HCEC 1CT (cell line): ENCODE measurements at places on chromosomes 11 and 22.

DNA sequence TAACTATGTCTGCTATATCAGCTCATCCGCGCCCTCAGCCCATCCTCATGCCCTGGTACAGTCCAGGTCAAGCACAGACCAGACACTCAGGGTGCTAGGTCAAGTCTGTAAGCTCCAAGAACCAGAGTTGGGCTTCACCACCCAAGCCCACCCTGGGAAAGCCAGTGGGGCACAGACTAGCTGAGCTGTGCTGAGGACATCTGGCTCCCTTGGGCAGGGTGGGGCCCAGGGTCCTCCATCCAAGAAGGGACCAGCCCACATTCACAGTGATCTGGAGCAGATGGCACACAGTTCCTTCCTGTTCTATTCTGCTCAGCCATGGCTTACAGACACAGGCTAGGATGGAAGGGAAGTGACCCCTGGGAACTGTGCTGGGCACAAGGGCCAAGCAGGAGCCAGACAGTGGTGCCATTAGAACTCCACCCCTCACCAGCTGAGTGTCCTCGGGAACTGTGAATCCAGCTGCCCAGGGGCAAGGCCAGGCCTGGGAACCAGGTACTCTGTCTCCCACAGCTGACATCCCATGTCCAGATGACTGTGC lies 9.1 kb downstream of the P2RY6 start:
- no peak for DNase-seq

DNA sequence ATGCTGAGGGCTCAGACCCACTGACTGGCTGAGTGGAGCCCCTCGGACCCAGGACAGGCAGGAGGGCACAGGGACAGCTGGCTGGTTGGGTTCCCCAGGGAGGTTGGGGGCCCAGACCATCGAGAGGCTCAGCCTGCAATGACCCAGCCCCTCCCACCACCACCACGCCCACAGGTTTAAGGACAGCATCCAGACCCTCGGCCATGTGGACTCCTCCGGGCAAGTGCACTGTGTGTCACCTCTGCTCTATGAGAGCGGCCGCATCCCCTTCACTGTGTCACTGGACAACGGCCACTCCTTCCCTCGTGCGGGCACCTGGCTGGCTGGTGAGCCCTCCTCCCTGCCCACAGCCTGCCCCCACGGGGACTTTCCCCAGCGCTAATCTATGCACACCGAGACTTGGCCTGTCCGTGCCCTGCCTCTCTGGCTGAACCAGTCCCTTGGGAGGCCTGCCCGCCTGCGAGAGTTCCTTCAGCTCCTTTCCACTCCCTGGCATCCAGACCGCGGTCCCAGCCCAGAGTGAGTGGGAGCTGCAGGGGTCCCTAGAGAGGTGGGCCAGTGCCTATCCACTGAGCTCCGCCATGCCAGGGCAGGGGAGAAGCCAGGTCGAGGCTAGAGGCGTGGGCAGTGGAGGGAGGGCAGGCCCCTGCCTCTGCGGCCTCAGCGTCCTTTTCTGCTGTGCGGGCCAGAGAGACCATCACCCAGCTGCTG lies 2.2 kb downstream of the SUSD2 start:
- no peak for DNase-seq

- DNase-seq: no peak
Observed at GRCh38 chr11:8095371-8095770, 14.4 kb downstream of the TUB start.

GRCh38 chr22:24550902-24551435 lies 4.0 kb downstream of the GUCD1 start:
- DNase-seq: no peak

- peak; percentile 88 for DNase-seq
Observed at GRCh38 chr11:132126973-132127899, 756.8 kb downstream of the NTM start.

DNA sequence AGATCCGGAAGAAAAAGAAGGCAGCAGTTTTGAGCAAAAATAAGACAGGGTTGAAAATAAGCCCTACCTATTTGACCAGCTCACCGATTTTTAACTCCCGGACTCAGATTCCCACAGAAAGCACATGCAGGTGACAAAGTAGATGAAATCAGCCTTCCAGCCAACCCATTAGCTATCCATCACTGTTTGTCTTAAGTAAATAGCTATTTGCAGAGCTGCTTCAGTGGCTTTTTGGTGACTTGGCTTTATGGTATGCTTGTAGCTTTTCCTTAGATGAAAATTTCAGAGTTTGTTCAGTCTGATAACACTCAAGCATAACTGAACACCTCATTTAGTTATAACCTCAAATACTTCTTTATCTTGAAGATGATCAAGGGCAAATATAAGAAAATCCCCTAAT lies 192.6 kb downstream of the HIPK3 start:
- DNase-seq: no peak

GRCh38 chr11:64150481-64151239 lies 15.3 kb downstream of the MACROD1 start:
- no peak for DNase-seq

- DNase-seq: peak; percentile 53
Observed at GRCh38 chr11:75214411-75214821, 26.2 kb upstream of the TPBGL start.

DNA sequence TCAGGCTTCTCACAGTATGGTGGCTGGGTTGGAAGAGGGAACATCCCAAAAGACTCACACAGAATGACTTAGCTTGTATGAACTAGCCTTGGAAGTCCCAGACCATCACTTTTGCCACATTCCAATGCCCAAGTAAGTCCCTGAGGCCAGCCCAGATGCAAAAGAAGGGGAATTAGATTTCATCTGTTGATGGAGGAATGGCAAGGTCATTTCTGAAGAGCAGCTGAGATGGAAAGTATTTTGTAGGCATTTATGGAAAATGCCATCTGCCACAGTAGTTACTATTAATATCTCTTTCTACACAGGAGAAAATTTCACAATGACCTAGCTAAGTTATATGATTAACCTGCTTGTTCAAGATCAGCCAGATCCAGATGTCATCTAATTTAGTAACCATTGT lies 58.8 kb downstream of the ENDOD1 start:
- peak; percentile 25 for DNase-seq
